ENCODE measurements at places on chromosomes 4 and X.

GRCh38 chr4:101885574-101885973 lies 95.0 kb downstream of the BANK1 start:
- no peak for DNase-seq

GRCh38 chr4:79897174-79897573 lies 175.9 kb downstream of the ANTXR2 start:
- DNase-seq = no peak

- no peak for DNase-seq
These were observed 21.8 kb downstream of the TXLNG start for GRCh38 chrX:16807976-16808542.

- no peak for DNase-seq
These were observed 27.9 kb downstream of the PPARGC1A start for GRCh38 chr4:23861897-23862296.

DNA sequence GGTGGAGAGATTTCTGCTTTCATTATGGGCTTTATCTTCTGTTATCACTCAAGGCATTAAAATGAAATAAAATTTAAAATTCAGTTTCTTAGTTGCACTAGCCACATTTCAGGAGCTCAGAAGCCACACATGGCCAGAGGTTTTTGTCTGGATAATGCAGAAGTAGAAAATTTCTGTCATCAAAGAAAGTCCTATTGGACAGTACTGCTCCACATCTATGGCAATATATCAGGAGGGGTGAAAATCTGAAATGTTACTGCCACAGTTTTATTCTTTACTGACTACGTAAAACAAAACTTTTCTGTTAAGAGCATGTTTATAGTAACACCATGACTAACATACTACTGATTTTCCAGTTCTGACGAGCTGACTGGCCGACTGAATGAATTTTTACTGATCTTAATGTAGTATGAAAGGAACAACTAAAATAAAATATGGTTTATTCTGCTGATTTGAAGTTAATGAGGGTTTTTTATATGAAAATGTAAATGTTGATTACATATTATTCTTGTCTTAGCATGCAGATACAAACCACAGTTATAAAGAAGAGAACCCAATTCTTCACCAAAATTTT lies 264.0 kb upstream of the HAND2 start:
- no peak for DNase-seq

- DNase-seq = no peak
These were observed 58.7 kb downstream of the ELF2 start for GRCh38 chr4:139118365-139118764.

DNA sequence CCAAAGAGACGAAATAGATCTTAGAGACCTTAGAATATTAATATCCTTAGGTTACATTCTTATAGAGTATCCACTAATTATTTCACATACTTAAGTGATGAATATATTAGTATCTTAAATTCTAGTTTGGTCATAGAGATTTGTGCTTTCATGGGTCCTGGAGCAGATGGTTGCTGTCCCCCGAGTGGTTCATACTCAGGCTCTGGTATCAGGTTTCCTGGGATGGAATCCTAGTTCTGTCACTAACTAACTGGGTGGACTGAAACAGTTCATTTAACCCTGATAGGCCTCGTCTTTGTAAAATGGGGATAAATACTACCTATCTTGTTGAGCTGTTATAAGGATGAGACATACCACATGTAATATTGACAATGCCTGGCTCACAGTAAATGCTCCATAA lies 264.6 kb downstream of the TENM3 start:
- no peak for DNase-seq

DNA sequence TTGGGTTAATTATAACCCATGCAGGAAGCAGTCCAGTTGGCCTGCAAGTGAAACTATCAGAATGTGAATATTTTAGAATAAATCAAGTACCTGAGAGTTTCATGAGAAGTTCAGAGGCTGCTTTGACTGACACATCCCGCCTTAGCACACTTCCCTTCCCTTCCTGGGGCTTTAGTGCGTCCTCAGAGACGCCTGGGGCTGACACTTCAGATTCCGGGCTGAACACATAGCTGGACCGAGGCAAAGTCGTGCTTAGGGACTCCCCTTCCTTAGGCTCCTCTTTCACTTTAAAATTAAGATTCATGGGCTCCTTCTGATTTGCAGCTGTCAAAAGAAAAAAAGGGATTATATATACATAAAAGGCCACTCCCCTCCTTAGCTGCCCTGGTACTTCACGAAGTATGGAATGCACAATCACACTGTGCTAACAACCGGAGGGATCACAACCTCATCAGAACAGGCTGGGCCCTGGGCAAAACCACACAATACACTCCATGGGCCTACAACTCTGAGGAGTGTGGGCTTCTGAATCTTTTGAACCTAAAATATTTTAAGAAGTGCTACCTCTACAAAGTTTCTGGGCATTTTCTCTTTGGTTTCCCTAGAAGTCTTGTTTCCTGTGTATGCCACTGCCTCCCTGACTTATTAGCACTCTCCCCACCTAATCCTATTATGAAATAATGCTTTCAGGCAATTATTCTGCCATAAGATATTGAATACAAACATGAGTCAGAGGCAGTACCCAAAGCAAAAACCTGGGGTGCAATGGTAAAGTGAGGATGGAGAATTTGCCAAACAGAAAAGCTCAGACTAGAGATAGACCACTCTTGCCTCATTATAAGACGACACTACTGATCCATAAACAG lies 68.2 kb downstream of the ZNF827 start:
- DNase-seq = no peak

DNA sequence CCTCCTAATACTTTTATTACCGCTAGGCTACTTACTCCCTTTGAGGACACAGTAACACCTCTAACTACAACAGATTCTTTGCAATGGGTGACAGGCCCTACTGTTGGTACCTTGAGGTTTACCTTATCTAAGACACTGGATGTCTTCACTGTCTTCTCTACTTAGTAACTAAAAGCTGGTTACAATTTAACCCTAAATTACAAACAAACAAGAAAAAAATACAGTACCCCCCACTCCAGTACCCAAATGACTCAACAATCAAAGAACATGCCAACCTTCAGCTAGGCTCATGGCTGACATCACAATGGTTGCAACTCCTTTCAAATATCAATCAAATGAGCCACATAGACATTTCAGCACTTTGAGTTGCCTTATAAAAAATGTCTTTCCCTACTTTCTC lies 198.0 kb downstream of the GUCY2F start:
- DNase-seq = no peak

- DNase-seq = no peak
These were observed 94.2 kb upstream of the PPP2R3B start for GRCh38 chrX:480861-481417.

DNA sequence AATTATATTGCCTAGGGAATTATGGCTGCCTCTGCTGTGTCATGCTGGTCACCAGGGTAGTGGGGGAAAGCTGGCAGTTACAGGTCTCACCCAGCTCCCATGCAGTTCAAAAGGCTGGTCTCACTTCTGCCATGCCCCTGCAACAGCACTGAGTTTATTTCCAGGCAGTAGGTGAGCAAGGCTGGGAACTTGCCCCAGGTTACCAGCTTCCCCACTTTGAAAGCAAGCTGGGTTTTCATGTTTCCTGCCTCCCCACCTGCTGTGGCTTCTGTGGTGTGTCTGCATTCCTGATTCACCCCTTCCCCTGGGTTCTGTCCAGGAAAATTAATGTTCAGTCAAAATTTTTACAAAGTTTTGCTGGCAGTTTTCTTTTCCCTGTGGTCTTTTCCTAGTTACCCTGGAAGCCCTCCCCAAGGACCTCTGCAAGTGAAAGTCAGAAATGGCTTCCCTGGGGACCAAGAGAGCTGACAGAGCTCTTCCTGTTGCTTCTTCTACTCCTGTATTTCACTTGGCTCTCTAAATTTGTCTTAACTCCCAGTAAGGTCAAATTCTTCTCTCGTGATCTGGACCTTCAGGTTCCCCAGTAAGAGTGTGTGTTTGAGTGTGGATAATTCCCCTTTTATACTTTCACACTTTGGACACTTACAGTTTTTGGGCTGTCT lies 58.5 kb upstream of the AGTR2 start:
- DNase-seq = no peak

DNA sequence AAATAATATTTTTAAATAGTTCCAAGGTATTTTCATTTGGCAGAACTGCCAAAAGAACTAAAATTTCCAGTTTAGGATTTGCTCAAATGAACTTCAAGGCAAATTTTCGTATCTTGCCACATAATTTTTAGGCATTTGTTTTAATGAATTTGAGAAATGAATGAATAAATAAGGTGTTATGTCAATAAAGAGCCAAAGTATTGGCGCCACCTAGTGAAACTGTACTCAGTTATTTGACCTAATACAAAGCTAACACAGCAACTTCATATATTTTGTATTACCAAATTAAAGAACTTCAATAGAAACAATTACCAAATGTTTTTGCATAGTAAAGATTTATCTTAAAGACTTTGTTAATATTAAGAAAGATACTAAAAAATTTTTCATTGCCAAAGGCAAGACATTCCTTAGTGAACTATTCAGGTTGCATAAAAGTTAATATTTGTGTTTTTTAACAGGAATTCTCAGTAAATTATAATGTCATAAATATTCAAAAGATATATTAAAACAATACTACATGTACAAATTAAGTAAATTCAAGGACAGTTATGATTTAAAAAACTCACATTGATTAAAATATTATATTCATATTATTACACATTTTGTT lies 50.3 kb downstream of the STPG2 start:
- no peak for DNase-seq

DNA sequence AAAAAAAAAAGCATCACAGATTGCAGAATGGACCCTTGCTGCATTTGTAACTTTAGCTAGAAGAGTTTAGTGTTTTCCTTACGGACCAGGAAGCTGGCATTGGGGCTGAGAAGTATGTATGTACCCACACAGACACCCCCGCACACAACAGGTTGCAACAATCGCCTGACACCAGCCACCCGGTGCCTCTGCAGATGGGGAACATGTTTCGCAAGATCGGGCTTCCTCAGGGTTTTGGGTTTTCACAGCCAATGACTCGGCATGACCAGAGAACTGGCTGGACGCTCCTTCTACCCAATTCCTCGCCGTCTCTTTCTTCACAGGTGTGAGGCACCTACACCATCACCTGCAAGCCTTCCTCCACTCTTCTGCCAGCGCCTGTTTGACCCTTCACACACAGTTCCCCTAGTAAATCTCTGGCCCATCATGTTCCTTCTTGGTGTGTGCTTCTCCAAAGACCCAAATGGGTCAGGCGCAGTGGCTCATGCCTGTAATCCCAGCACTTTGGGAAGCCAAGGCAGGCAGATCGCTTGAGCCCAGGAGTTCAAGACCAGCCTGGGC lies 70.4 kb downstream of the DHRSX start:
- no peak for DNase-seq

- DNase-seq = no peak
These were observed 150.4 kb downstream of the MGST2 start for GRCh38 chr4:139815778-139816601.

GRCh38 chr4:105149771-105150170 lies 3.1 kb downstream of the TET2 start:
- DNase-seq = no peak

DNA sequence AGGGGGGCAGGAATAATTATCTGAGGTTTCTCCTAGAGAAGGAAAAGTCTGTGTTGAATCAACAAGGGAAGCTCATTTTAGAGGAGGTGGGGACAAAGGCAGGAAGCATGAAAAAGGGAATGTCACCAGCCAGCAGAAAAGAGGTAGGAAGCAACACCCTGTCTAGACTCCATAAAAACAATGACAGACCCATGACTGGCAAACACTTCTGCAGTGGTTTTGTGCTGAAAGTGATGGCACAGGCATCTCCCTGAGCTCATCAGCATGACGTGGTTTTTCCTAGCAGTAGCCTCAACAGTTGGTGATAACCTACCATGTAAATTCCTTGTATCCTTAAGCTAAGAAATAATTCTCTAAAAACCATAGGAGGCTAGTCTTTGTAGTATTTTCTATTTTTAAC lies 110.7 kb upstream of the GALNT7 start:
- no peak for DNase-seq

DNA sequence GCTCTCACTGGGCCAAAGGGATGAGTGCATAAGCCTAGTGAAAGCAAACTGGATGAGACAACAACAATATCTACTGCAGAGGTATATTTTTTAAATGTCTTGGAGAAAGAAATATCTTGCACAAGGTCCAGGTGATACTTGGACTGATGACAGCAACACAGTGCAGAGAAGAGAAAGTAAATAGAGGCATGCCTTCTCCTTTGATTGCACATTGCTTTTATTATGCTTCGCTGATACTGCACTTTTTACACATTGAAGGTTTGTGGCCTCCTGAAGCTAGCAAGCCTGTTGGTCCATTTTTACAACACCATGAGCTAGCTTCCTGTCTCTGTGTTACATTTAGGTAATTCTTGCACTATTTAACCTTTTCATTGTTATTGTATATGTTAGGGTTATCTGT lies 189.0 kb upstream of the NDST3 start:
- no peak for DNase-seq

- DNase-seq = no peak
These were observed 12.4 kb downstream of the SHROOM3 start for GRCh38 chr4:76447393-76447851.

GRCh38 chrX:17036171-17036961 lies 89.9 kb downstream of the REPS2 start:
- no peak for DNase-seq

GRCh38 chrX:118884552-118885138 lies 61.0 kb downstream of the ZCCHC12 start:
- no peak for DNase-seq

DNA sequence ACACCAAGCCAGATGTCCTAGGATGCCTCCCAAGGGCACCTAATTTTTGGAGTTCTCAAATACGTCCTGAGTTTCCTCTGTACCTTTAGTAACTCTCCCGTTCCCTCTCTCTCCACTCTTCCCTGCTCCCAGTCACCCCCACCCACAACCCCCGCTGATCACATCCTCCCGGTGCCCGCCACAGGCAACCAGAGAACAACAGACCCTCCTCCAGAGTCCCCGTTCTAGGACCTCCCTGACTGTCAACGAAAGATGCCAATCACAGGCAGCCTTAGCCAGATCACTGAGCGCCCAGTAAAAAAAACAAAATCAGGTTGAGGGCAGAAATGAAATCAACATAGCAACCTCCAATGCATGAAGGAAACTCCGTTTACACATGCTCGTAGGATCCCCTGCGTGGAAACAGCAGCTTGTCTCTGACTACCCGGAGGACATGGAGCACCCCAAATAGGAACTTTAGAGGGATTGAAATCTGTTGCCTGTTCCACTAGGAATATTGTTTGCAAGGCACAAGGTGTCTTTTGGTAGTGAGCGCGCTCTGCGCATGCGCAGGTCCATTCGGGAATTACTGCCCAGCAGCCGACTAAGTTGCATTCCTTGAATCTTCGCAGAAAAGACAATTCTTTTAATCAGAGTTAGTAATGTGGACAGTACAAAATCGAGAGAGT lies at the start of gene GABRB1:
Gene GABRB1 (plus strand): TSS at position 557 of the 668 bp plus-strand sequence.
- DNase-seq = no peak

GRCh38 chr4:152676052-152676854 lies 3.5 kb downstream of the TMEM154 start:
- no peak for DNase-seq

GRCh38 chr4:139817657-139818452 lies 152.2 kb downstream of the MGST2 start:
- no peak for DNase-seq

DNA sequence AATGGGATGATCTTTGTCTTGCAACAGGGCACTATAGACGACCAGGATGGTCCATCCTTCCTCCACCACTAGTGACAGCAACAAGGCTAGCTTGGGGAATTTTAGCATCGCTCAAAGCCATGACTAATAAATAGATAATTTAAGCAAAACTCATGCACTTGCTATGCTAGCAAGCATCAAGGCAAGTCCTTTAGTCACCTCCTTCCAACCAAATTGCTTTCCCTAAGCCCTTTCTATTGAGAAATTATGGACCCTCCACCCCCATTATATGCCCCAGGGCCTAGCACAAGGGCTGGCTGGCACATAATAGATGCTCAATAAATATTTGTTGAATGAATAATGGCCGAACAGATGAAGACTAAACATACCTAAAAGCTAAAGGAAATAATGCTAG lies 28.6 kb downstream of the SLC16A2 start:
- DNase-seq = no peak

All from stimulated activated CD4-positive, alpha-beta T cell treated with anti-CD3 and anti-CD28 coated beads, Interleukin-12 subunit alpha, Interleukin-12 subunit beta, amount 100 ng/mL, for 48 hours (primary cell).